ENCODE measurements at places on chromosomes 1 and 21. TPM values are rescaled to one million over a fixed set of nuclear protein-coding genes. Genes with fewer than 3 reads are reported as not detected.

DNA sequence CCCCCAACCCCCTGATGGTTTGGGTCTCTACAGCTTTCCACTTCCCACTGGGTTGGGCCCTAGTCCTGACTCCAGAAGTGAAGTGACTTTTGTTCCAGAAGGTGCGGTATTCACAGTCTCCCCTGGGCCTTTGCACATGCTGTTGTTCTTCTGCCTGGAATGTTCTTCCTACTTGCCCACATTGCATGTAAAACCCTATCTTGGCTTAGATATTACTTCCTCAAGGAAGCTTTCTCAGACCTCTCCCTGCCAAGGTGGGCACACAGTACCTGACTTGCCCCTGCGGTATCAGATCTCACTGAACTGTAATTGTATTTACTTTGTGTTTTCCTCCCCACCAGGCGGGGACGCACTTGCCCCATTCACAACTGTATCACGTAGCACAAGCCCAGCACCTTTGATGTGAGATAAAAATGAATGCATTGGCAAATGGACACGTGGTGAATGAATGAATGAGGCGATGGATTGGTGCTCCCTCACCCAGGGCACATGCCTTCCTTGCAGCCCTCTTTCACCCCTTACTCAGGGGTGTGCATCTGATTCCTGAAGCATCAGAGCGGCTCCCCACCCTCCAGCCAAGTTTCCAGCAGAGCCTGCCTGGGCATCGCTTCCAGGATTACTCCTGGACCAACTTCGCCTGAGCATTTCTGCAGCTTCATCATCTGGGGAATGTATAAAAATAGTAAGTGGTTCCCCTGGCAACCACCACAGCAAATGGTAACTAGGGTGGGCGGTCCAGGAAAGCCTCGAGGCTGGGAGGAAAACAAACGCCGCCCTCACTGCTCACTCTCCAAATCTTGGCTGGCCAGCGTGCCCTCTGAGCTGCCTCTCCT, 19.8 kb downstream of the NENF start:
- no peak for DNase-seq

ATF3 gene
- total RNA-seq, result 128 TPM

- DNase-seq, result no peak
These were observed 2.9 kb downstream of the COPA start for GRCh38 chr1:160340146-160340545.

DNA sequence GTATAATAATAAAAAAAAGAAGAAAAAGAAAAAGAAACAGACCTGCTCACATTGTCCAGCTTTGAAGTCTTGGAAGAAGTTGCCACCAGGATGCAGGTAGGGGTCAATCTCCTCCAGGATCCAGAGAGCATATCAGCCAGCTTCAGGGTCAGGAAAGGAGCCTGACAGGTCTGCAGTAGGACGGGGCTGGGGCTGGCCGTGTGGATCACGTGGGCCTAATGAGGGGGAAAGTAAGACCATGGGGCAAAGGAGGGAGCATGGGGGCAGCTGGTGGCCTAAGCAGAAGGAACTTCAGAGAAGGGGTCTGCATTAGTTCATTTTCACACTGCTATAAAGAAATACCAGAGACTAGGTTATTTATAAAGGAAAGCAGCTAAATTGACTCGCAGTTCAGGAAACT, 19.3 kb upstream of the SMYD3 start:
- DNase-seq, result no peak

OR2L5 gene
- total RNA-seq, result not detected

All from hepatocyte (in vitro differentiated cells).